ENCODE measurements at places on chromosomes 12 and 14.

DNA sequence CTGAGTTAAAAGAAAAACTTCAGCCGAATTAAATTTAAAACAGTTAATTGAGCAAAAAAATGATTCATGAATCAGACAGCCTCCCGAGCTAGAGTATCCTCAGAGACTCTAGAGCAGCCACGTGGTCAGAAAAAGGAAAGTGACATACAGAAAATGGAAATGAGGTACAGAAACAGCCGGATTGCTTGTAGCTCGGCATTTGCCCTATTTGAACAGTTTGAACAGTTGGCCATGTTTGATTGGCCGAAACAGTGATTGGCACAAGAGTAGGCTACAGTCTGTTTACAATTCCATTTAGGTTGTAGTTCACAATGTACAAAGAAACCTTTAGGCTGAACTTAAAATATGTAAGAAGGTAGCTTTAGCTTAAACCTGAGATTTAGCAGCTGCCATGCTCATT, 12.9 kb upstream of the OXA1L start:
- no peak for DNase-seq

DNA sequence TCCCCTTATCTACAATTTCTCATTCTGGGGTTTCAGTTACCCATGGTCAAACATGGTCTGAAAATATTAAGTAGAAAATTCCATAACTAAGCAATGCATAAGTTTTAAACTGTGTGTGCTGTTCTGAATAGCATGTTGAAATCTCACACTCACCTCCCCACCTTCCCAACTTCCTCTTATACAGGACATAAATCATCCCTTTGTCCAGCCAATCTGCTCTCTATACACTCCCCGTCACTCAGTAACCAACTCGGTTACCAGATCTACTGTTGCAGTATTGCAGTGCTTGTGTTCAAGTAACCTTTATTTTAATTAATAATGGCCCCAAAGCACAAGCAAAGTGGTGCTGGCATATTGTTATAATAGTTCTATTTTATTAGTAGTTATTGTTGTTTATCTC, 420.5 kb downstream of the GXYLT1 start:
- DNase-seq, result no peak

GRCh38 chr14:95395098-95395737, 75.5 kb upstream of the CLMN start:
- DNase-seq, result no peak

DNA sequence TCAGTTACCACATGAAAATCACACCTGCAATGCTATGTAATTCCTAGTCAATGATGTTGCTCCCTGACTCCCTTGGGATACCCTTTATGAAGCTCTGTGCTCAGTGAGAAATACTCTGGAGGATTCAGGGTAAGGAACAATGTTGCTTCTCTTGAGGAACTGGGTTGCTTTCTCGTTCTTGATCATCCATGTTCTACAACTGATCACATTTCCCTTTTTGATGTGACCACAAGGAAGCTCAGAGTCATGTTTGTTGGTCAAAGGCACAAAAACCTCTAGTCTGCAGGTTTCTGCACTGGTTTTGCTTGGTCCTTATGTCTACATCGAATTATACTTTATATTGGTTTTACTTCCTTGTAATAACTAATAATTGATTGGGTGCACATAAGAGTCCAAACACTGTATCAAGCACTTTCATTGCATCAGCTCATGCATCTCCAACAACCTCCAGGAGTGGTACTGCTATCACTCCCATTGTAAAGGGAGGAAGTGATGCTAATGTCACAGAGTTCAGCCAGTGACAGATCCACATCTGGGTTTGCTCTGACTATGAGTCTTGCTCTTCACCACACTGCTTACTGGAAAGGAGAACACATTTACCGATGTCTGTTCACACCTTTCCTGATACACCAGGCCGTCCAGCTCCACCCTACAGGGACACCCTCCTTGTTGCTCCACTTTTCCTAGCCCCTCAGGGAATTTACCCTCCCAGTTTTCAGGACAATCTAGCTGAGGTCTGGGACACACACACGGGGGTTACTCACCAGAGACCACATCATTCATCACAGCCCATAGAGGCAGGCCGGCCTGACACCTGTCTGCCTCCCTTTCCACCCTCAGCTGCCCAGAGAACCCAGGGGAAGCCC, 41.0 kb downstream of the CMKLR1 start:
- no peak for DNase-seq

- DNase-seq, result no peak
Observed at GRCh38 chr12:131164096-131164872, 210.6 kb downstream of the ADGRD1 start.

GRCh38 chr12:130013771-130014484, 110.1 kb upstream of the TMEM132D start:
- DNase-seq, result peak; percentile 80

DNA sequence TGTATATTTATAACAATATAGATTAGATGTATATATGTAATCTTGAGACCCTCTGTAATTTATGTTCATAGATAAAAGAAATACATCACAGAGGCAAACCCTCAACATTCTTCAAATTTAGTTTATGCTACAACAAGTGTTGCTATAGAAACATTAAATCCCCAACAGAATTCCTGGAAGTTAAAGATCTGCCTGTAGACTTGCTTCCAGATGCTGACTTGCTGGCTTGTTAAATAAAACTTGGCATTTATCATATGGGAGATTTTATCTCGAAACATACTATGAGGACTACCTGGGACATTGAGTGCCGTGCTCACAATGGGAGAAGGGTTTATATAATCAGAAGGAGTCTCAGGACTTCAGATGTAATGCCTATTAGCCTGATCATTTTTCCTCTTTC, 136.3 kb upstream of the PLXNC1 start:
- no peak for DNase-seq

- DNase-seq, result no peak
Observed at GRCh38 chr12:126286203-126286602, 1221.0 kb downstream of the AACS start.

- no peak for DNase-seq
Observed at GRCh38 chr12:107229827-107230226, 136.5 kb upstream of the CRY1 start.

- DNase-seq, result no peak
Observed at GRCh38 chr14:84228702-84229101, 1301.2 kb upstream of the FLRT2 start.

DNA sequence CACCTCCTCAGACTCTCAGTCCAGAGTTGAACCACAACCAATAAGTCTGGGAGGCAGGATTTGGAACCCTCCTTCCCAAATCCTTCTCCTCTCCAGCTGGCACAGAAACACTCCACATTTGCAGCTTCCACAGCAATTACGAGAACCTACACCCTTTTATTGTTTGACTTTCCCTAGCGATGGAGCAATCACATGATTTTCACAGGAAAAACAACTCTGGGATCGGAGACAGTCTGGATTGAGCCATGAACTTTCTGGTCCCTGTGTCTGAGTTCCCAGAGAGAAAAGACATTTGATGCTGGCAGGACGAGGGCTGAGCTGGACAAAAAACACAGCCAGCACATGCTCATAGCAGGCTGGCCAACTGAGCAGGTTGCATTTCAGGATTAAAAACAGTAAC, 49.0 kb upstream of the STON2 start:
- DNase-seq, result no peak

- DNase-seq, result no peak
Observed at GRCh38 chr12:22573181-22573580, 28.8 kb upstream of the C2CD5 start.

GRCh38 chr12:66268562-66268961, 33.7 kb upstream of the HELB start:
- no peak for DNase-seq

DNA sequence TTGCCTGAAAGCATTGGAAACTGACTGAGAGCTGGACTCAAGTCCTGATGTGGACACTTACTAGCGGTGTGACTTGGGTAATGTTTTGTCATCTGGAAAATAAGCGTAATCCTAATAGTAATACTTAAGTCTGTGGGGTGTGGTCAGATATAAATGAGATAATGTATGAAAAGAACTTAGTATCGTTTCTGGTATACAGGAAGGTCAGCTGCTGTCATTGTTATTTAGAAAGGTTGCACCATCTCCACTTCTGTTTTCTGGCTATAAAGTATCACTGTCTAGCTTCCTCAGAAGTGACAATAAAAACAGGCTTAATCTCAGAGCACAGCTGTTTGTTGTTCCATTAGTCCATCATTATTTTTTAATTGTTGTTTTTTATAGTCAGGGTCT, 34.1 kb upstream of the TUBA1C start:
- DNase-seq, result no peak

DNA sequence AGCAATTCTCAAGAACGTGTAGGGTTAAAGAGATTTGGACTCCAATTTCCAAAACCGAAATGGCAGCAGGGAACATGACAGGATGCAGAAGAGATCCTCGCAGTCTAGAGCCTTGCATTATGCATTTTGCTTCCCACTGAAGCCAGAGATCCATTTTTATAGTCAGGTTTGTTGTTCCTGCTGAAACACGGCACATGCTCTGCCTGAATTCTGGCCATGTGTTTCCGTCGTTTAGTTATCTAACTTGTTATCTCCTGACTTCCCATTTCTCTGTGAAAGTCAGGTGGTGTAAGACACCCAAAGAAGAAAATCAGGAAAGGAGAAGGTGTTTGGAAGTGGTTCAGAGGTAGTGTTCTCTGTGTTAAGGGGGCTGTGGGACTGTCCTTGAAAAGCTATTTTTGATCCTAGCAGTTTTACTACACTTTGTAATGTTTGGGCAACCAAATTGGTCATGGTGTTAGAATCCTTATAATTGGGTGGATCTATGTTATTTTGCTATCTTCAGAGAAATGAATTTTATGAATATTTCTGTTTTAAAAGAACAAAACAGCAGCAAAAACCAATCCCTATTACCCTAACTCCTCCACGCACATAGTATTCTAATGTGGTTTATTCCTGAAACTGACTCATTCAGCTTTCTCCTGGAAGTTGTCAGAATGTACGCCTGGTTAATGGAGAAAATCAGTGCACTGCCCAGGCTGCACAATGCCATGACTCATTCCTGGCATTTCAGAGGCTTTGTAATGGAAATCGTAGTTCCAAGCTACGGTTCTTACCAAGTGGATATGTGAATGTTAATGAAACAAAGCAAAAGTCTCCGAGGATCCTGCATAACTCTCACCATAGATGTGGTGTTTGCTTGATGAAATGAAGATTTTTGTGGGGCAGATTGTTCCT, 110.1 kb downstream of the SAMD4A start:
- DNase-seq, result peak; percentile 83

DNA sequence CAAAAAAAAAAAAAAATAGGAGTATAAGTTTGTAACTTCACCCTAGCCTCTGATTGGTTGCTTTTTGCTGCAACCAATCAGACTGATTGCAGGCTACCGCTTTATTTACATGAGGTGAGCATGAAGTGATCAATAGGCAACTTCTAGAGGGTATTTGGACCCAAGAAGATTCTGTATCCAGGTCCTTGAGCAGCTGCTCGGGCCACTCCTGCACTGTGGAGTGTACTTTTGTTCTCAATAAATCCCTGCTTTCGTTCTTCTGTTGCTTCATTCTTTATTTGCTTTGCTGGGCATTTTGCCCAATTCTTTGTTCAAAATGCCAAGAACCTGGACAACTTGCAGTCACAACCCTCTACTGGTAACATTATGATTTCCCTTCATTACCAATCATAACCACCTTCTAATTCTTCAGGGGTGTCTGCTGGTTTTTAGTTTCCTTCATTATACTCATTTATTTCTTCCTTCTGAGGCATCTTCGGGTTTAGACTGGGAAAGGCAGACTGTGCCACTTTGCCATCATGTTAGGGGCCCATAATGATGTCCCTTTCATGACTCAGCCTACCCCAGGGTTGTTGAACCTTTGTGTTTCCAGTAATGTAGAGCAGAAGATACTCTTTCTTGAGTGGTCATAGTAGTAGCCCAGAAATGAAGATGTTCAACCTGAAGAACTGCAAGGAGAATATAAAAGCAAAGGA, 43.4 kb upstream of the LIMA1 start:
- DNase-seq, result no peak

GRCh38 chr12:132602572-132603239, 7.7 kb downstream of the LRCOL1 start:
- no peak for DNase-seq

- no peak for DNase-seq
Observed at GRCh38 chr12:70852416-70853150, 68.0 kb downstream of the PTPRR start.

DNA sequence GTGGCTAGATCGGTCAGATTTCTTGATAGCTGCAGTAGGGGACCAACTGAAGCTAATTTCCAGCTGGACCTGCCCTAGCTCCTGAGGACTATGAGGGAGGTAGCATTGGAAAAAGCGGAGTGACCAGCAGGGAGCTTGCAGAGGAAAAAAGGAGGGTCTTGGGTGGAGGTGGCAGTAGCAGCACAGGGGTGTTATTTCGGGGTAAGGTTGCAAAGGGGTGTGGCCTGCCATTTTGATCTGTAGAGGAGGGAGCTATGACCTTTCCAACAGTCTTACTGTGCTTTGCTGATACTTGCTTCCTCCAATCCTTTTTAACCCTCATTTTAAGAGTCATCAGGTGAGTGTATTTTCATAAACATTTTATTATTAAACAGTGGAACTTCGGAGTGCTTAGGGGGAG, 83.8 kb upstream of the NRXN3 start:
- DNase-seq, result no peak

GRCh38 chr12:85784096-85784720, 52.0 kb downstream of the RASSF9 start:
- DNase-seq, result peak; percentile 7

GRCh38 chr12:63816031-63816430, 28.5 kb upstream of the SRGAP1 start:
- DNase-seq, result no peak

- no peak for DNase-seq
Observed at GRCh38 chr14:56185992-56186391, 67.8 kb downstream of the PELI2 start.

- no peak for DNase-seq
Observed at GRCh38 chr12:58967561-58967960, 47.3 kb upstream of the LRIG3 start.

DNA sequence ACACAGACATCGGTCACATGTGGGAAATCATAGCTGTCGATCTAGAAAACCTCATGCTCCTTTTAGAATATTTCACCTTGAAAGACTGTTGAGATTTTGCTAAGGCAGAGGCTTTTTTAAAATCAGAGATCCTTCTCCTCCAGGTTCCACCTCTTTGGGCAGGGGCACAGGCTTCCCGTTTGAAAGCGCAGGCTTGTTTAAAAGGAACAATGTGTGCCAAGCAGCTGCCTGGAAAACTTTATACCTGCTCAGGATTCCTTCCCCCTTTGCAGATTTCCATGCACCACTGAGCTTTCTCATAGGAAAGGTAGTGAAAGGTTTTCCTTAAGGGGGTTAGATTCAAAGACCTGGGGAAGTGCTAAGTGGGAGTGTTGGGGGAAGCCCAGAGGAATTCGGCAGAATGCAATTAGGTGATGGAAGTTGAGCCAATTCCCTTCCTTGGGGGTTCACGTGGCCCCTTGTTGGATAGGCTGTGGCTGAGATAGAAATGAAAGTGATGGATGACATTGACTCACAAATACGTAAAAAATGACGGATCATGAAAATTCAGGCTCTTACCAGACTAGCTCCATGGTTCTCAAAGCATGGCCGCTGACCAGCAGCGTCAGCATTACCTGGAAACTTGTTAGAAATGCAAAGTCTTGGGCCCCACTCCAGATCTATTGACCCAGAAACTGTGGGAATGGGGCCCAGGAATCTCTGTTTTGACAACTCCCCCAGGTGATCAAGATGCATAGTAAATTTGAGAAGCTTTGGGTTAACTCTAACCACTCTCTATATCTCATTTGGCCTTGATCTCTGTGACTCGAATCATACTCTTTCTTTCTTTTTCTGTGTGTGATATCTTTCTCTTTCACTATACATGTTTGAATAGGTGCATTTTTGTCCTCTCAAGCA, 281.4 kb upstream of the FKBP4 start:
- DNase-seq, result no peak
